ENCODE measurements at places on chromosomes 12 and 14.
A peak's percentile ranks its signal among the peaks of the same experiment; 100 is the strongest.

- DNase-seq = peak; percentile 94
Measured at GRCh38 chr14:52131640-52132320, 62.9 kb upstream of the NID2 start.

DNA sequence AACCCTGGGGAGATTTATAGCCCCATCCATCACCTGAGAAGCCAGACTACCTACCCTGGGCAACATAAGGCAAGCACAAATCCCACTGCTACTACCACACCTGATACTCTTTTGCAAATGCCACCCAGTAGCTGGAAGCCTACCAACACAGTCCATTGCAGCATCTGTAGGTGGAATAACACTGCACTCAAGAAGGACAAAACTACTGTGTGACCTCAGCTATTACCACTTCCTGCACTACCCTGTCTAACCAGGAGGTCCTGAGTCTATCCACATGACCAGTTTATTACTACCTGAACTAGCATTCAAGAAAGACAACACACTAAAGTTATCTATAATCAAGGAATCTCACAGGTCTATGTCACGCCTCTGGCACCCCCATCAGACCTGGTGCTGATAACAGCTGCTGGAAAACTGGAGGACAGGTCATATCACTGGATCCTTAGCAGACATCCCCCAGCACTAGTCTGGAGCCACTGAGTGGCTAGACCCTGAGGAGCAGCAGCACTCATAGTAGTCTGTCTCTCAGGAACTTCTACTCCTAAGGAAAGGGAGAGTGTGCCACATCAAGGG, 2.9 kb upstream of the CLEC1A start:
- DNase-seq = no peak

- DNase-seq = no peak
Measured at GRCh38 chr14:92587700-92588085, 74.1 kb downstream of the RIN3 start.

DNA sequence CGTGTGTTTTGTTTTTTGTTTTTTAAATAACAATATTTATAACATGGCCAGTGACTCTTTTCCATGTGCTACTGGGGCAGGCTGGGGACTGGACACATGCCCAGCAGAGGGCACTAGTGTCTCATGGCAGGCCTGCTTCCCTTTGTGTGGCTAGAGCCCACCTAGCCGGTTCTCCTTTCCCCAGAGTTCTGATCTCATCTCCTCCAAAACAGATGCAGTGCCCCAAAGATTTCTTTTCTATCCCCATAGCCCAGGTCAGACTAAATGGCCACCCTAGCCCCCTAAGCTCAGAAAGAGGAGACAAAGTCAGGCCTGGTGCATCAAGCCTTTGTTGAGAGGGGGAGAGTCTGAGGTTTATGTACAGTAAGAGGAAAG, 21.2 kb downstream of the PRPF40B start:
- peak; percentile 82 for DNase-seq

DNA sequence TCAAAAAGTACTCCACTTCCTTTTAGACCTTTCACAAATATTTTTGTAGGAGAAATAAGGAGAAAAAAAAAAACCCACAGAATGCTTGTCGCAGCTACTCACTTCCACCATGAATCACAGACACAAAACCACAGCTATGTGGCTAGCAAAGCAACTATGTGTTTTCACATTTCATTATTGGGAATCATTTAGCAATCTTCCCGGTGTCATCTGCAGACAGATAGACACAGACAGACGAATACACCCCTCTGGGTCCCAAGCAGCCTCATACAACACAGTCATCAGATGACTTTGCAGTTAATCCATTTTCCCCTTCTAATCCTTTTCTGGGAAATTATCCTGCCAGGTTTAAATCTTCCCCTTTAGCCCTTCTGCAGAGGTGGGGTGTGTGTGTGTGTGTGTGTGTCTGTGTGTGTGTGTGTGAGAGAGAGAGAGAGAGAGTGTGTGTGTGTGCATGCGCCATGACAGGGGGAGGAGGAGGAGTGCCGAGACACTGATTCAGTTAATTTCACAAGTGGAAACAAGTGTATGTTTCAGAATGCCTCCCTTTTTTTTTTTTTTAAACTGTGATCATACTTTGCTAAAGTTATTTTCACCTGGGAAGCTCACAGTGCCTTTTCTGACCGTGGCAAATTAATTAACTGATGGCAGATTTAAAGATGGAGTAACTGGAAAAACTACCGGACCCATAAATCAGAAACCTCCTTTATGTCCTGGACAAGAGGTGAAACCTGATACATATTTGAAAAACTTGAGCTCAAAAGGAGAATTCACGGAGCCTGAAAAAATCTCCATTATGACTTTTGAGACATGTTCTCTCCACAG, 39.9 kb downstream of the LTBP2 start:
- DNase-seq = no peak
